T-helper 2 cell treated with Interferon-gamma antibody and Interleukin-4, amounts not matched to agents 100 ng/mL and 5 ng/mL, for 36 hours (primary cell): ENCODE measurements at places on chromosomes 2 and 18. TPM values are rescaled to one million over a fixed set of nuclear protein-coding genes. Genes with fewer than 3 reads are reported as not detected.

RND3 gene
- not detected in 2 replicates for total RNA-seq

DNAJC5G gene
- total RNA-seq, result not detected in 2 replicates

MYL12B gene
- 314 and 331 TPM in 2 replicates for total RNA-seq

LYG2 gene
- total RNA-seq, result not detected in 2 replicates

PAX3 gene
- total RNA-seq, result not detected in 2 replicates

KRTCAP3 gene
- 3.8 and 5.3 TPM in 2 replicates for total RNA-seq

PCARE gene
- total RNA-seq, result not detected in 2 replicates

TIA1 gene
- 132 and 146 TPM in 2 replicates for total RNA-seq

SGPP2 gene
- 0.57 and 0.70 TPM in 2 replicates for total RNA-seq

ANKRD30BL gene
- not detected in 2 replicates for total RNA-seq

MREG gene
- total RNA-seq, result 7.1 and 9.0 TPM in 2 replicates

C2orf78 gene
- total RNA-seq, result not detected in 2 replicates

ITPRIPL1 gene
- total RNA-seq, result 34.2 and 35.8 TPM in 2 replicates

RRM2 gene
- 493 and 506 TPM in 2 replicates for total RNA-seq

ARL4C gene
- 264 and 265 TPM in 2 replicates for total RNA-seq
